ENCODE measurements at places on chromosomes 6 and 20.
A peak's percentile ranks its signal among the peaks of the same experiment; 100 is the strongest.

GRCh38 chr6:49766762-49767161 is 20.3 kb downstream of the PGK2 start:
- no peak for DNase-seq

DNA sequence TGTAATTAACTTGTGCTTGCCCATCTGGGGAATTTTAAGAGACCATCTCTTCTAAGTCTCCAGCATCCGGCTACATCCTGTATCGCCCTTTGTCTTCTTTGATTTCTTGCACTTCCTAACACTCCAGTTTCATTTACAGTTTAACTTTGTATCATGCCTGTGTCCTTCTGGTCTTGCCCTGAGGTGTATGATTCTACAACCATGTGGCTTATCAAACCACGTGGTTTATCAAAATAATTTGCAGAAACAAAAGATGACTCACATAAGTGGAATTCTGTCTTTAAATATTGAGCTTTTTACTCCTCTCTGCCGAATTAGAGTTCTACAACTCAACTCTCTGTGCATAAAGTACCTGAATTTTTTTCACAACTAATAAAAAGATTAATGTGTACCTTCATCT is 580.7 kb downstream of the KIF16B start:
- no peak for DNase-seq

- DNase-seq = no peak
Observed at GRCh38 chr20:31633339-31633914, 4.3 kb upstream of the COX4I2 start.

DNA sequence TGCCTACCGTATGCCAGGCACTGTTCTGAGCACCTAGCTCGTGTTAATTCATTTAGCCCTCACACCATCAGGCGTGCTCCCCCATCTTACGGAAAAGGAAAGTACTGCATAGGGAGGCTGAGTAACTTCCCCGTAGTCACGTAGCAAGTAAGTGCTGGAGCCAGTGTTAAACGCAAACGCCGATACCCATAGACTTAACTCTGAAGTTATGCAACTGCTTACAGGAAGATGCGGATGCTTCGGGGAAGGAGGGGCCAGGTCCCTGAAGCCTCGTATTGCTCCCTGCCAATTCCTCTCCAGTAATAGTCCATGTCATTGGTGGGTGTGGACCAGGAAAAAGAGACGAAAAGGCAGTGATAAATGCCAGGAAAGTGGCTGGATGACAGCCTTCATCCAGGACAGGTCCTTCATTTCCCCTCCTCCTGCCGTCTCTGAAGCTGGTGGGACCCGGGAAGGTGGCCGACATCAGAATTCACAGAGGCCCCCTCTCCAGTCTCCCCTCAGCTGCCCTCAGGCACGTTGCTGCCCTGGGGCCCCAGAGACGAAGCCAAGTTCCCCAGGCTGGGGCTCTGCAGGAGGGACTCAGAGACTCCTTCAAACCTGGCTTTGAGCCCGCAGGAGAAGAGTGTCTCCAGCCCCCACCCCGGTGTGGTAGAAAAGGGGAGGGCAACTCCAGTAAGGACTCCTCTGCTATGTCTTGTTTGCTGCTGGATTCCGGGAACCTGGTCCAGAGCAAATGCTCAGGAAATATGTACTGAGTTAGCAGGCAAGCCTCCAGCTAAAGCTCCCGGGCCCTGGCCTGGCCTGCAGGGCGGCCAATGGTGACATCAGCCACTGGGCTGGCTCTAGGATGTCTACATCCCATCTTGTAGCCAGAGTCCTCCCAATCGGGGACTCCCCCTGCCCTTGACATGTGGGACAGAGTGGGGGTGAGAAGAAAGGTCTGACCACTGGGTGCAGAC is 37.8 kb downstream of the RAB44 start:
- no peak for DNase-seq

DNA sequence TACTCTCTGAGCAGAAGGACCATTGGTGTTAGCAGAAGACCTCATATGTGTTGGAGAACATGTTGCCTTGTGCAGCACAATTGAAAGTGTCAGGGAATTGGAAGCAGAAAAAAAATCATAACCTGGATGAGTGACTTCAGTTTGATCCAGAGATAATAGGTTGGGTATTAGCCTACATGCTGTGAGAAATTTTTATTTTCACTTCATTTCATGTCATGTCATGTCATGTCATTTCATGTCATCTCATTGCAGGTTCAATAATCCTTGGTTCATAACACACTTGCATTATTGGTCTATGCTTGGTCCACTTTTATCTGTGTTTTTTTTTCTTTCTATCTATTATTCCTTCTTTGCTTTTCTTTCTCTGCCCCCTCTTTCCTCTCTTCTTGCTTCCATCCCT is 34.3 kb downstream of the AKAP7 start:
- no peak for DNase-seq

GRCh38 chr6:159261995-159262394 is 92.8 kb downstream of the FNDC1 start:
- no peak for DNase-seq

GRCh38 chr20:60430516-60431001 is 472.3 kb downstream of the CDH26 start:
- no peak for DNase-seq

- DNase-seq = no peak
Observed at GRCh38 chr6:134937426-134937825, 12.5 kb downstream of the ALDH8A1 start.

DNA sequence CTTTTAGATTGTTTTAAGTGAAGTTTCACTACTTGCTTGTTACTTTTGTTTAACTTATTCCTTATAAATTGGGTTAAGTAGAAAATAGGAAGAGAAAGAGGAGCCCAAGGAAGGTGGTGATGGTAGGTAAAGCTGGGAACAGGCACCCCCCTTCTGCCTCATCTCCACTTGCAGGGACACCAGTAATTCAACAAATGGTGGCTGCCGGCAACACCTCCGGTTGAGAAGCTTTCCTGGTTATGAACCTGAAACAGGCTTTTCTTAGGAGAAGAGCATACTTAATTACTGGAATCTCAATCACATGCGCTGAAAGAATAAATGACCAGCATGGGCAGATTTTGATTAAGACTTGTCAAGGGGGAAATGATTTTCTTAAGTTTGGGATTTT is 158.9 kb upstream of the ZNF217 start:
- DNase-seq = no peak

DNA sequence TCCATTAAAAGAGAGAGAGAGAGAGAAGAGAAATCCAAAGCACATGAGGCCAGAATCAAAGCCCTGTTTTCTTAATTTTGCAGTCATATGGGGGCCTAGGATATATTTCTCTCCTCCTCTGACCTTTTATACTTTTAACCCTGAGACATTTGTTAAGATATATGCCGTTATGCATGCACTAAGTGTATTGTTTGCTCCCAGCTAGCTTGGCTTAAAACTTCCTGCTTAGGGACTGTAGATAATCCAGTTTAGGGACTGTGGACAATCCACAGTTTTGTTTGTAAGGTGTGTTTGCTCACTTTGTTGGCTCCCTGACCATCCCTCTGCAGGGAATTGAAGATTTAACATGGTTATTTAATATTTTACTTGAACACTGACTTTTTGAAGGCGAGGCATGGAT is 166.3 kb upstream of the TSHZ2 start:
- no peak for DNase-seq

GRCh38 chr6:157893238-157893637 is 70.2 kb downstream of the SNX9 start:
- peak; percentile 65 for DNase-seq

GRCh38 chr20:48490961-48491831 is 336.6 kb downstream of the PREX1 start:
- DNase-seq = no peak

DNA sequence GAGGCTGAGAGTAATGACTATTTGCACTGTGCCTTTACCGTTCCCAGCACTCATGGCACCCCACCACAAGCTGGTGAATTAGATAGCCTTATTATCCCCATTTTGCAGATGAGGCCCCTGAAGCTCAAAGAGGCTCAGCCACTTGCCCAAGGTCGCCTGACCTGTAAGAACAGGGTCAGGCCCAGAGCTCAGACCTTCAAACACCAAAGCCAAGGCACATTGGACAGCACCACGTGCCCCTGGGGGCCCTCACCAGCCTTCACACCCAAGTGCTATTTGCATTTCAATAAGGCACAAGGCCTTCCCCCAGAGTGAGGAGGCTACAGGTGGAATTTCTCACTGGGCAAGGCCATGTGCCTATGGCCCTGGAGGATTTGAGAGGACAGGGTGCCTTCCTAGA is 14.2 kb upstream of the C6orf132 start:
- DNase-seq = no peak

GRCh38 chr6:136072691-136073090 is 177.4 kb downstream of the MTFR2 start:
- no peak for DNase-seq

GRCh38 chr6:24064106-24064505 is 61.9 kb upstream of the NRSN1 start:
- DNase-seq = peak; percentile 6

DNA sequence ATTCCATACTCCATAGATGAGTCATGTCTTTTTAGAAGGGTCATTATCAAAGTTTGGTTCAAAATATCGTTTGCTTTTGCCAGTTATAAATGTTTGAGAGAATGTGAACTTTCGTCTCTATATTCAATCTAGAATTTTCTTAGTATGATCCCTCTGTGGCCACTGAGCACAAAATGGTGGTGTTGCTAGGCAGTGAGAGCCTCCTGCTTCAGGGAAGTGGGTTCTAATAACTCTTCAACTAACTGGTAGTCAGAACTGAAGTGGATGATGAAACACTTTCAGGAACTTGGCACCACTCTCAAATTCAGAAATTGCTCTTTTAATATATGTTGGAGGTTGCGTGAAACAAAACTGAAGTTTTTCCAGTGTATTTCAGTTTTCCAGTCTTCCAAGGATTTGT is 125.0 kb upstream of the DOK5 start:
- DNase-seq = no peak

DNA sequence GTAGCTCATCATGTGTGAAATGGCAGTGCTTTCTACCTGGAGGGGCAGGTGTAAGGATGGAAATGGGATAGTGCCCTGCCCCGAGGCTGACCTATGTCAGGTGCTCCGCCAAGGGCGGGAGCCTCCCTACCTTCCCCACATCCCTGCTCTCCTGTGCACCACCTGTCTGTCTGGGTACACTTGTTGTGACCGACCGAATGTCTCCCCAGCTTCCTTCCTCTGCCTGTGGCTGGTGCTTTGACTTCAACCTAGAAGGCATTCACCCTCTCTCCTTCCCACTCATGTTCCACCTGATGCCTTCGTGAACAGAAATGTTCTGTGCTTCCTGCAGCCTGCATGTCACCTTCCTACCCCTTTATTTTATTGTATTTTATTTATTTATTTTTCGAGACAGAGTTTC is 114.8 kb downstream of the SCML4 start:
- DNase-seq = no peak

DNA sequence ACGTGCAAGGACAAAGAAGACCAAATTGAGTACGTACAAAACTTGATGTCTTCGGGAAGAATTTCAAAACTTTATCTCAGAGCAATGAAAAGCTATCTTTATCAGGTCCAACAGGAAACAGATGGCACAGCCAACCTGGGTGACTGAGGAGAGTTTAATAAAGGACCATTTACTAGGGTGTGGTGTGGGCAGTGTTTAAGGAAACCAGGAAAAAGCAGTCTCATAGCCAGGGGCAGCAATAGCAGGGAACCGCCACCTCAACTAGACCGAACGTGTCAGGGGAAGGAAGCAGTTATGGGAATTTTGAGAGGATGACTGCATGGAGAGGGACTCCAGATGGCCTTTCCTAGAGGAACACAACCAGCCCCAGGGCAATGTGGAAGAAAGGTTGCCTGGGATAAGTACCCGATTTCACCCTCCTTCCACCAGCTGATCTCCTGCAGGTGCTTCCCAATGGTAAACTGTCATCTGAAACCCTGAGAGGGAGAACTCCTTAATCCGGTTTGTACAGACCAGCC is 15.2 kb upstream of the TAAR5 start:
- DNase-seq = no peak

DNA sequence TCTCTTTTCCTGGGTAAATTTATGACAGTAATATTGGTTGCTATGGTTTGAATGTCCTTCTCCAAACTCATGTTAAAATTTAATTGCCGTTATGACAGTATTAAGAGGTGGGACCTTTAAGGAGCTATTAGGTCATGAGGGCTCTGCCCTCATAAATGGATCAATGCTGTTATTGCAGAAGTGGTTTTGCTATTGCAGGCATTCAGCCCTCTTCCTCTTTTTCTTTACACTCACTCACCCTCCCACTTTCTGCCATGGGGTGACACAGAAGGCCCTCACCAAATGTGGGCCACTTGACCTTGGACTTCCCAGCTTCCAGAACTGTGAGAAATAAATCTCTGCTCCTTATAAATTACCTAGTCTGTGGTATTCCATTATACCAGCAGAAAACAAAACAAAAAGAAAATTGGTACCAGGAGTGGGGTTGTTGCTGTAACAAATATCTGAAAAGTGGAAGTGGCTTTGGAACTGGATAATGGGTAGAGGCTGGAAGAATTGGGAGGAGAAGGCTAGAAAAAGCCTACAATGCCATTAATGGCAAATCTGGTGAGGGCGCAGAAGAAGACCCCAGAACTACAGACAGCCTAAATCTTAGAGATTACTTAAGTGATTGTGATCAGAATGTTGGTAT is 24.8 kb upstream of the IGF2R start:
- DNase-seq = no peak

GRCh38 chr6:162345051-162345511 is 382.5 kb downstream of the PRKN start:
- DNase-seq = no peak

DNA sequence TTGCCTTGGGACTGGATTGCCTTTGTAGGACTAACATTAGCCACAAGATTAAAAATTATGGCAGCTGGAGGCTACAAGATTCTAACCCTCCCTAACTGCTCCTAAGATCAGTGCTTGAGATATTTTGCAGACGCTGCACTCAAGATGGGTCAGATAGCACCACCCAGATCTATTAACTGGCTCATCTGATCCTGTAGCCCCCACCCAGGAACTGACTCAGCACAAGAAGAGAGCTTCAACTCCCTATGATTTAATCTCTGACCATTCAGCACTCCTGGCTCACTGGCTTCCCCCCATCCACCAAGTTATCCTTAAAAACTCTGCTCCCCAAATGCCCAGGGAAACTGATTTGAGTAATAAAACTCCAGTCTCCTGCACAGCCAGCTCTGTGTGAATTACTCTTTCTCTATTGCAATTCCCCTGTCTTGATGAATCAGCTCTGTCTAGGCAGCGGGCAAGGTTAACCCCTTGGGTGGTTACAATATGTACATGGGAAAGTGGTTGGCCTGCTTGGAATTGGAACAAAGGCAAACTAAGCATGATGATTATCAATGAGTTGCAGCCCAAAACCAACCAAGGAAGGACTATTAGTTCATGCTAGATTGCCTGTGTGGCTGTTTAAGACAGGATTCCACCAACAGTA is 111.3 kb downstream of the OR2B2 start:
- DNase-seq = no peak

All from Jurkat, Clone E6-1 (cell line).